ENCODE measurements at places on chromosomes 16 and 17. TPM values are rescaled to one million over a fixed set of nuclear protein-coding genes. Genes with fewer than 3 reads are reported as not detected.

GRCh38 chr17:6578491-6578890 is 22.1 kb upstream of the PITPNM3 start:
- no peak for DNase-seq

DNA sequence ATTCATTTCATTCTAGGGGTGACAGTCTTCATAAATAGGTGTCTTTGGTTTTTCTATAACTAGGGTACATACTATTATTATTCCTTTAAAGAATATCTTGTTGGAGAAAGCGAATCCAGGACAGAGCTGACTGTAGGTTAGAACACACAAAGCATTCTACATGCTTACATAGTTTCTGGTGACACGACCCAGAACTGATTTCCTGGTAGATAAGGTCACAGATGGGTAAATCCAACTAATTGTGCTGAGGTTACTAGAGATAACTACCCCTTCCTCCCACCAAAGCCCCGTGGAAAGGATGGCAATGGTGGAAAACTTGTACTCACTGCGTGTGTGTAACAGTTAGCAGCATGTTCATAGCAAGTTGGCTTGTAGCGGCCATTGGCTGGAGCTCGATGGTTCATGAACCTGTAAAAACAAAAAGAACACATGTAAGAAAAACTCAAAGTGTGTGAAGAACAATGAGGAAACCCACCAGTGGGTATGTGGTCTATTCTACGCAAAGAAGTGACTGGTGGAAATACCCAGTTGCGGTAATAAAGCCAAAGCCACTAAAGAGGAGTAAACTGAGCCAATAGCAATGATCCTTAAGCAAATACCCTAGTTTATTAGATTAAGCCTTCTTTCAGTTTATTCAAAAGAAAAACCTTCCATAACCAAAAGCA is 7.7 kb downstream of the MMD start:
- no peak for DNase-seq

The SCNN1B gene
- 575 TPM for total RNA-seq

The MT4 gene
- total RNA-seq, result not detected

DNA sequence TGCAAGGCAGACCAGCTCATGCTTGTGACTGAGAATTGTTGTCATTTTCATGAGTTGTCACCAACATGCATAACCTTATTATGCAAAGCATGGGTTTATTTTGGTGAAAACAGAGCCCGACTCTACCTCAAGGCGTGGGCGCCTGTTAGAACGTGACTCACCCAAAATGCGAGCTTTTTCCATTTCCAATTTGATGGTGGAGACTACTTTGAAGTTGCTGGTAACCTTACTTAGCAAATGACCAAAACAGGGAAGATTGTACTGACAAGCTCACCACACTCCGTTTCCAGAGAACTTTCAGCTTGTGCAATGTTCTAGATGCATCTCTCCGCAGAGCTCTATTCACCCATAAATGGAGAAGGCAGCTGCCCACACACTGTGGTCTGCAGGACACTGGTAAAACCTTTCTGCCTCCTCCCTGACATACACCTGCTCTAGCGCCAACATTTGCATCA is 284.5 kb downstream of the MAF start:
- no peak for DNase-seq

DNA sequence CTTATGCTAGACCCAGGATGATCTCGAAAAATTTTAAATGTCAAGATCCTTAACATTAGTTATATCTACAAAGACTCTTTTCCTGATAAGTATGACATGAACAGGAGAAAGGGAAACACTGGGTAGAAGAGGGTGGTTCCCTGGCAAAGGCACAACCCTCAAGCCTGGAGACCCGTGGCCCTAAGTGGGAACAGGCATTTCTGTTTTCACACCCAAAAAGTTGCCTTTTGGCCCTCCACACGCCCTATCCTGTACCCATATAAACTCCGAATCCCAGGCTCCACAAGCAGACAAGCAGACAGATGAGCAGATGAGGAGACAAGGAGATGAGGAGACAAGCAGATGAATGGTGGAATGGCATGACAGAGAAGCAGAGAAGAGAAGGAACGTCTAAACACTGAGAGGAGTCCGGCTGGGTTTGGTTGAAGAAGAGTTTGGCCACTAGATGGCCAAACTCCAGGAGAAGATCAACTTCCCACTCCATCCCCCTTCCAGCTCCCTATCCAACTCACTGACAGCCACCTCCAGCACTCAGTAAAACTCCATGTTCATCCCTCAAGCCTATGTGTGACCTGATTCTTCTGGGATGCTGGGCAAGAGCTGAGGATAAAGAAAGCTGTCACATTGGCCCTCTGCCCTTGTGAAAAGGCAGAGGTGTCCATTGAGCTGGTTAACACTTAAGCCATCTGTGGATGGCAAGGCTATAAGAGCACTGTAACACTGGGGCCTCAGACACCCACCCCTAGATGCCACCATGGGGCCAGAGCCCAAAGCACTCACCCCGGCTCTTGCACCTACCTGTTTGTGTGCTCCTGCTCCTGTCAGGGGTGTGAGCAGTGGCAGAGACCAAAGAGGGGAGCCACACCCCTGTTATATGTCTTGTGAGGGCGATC is 139.6 kb upstream of the FAM20A start:
- DNase-seq, result no peak

DNA sequence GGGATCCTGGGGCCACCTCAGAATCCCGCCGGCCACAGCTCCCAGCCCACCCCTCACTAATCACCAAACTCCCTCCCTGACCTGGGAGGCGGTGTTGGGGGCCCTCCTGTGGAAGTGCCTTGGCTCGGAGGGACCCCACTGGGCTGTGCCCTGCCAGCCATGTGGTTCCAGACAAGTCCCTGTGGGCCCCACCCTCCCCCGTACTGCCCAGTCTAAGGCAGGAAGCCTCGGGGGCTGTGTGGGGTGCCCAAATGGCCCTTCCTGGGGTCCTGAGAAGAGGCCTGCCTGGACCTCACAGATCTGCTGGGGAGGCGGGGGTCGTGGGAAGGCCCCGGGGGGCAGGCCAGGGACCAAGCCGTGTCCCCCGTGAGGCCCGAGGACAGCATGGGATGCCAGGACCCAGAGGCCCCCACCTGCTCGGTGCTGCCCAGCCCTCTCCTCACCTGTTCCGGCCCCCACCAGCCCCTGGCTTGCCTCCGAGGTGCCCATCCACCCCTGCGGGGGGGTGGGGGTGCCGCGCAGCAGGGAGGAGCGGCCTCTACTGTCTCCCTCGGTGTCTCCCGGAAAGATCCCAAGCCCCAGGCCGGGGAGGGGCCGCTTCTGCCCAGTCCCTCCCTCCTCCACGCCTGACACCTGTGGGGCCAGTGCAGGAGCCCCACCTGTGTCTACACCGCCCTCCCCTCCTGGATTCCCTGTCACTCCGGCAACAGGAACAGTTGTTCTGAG is 9.3 kb upstream of the KREMEN2 start:
- DNase-seq, result peak; percentile 48

DNA sequence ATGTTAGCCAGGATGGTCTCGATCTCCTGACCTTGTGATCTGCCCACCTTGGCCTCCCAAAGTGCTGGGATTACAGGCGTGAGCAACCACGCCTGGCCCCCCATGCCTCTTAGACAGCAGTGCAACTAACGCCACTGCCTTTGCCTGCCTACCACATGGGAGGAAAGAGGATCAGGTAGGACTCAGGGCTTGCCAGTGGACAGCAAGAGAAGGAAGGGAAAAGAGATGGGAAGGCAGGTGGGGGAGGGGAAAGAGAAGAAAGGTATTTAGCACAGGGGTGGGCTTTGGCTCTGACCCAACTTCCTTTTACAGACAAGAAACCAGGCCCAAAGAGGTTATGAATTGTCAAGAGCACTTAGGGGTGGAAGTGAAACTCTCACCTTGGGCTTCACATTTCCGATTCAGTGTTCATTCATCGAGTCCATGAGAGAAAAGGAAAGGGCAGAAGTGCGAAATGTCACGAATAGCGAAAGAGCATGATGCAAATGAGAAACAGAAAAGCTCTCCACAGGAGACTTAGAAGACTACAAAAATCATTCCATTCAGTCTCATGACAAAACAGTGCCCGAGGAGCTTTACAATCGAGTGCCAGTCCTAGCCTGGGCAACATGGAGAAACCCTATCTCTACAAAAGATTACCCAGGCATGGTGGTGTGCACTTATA is 36.4 kb downstream of the CDK5R1 start:
- DNase-seq, result peak; percentile 21

The MLST8 gene
- 64.6 TPM for total RNA-seq

GRCh38 chr17:31389657-31390381 is 1.7 kb upstream of the RAB11FIP4 start:
- DNase-seq, result no peak

The PPL gene
- 13.5 TPM for total RNA-seq

The EFCAB13 gene
- total RNA-seq, result 8.1 TPM

GRCh38 chr17:74840989-74841666 is 18.6 kb downstream of the GRIN2C start:
- peak; percentile 30 for DNase-seq

DNA sequence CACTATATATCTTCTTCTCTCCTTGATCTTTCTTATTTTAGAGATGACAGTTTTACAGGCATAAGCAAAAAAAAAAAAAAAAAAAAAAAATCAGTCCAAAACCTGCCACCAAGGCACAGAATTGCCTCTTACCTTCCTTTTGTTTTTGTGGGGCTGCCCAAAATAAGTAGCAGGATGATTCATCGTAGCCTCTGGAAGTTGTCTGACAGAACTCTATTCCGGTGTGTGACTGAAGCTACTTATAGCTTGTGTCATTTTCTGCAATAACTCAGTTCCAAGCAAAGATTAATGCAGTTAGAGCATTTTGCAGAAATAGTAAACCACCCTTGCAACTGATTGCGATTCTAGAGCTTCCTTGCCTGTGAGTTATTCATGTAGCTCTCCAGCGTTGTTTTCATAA is 186.8 kb downstream of the KIF2B start:
- DNase-seq, result no peak

DNA sequence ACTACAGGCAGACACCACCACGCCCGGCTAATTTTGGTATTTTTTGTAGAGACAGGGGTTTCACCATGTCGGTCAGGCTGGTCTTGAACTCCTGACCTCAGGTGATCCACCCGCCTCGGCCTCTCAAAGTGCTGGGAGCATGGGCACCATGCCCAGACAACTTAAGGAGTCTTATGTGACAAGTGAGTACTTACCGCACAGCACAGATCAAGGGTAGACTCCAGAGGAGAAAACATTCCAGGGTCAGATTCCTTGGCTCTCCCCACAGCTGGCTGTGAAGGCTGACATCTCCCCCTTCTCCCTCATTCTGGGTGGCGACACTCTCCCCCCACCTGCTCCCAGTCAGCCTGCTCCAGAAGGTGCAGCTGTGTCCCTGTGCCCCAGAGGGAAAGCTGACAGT is 10.6 kb downstream of the ZSCAN10 start:
- DNase-seq, result no peak

Data from transverse colon (tissue), 4 donors.